GM12892 (cell line): ENCODE measurements at places on chromosomes 3 and 15.

DNA sequence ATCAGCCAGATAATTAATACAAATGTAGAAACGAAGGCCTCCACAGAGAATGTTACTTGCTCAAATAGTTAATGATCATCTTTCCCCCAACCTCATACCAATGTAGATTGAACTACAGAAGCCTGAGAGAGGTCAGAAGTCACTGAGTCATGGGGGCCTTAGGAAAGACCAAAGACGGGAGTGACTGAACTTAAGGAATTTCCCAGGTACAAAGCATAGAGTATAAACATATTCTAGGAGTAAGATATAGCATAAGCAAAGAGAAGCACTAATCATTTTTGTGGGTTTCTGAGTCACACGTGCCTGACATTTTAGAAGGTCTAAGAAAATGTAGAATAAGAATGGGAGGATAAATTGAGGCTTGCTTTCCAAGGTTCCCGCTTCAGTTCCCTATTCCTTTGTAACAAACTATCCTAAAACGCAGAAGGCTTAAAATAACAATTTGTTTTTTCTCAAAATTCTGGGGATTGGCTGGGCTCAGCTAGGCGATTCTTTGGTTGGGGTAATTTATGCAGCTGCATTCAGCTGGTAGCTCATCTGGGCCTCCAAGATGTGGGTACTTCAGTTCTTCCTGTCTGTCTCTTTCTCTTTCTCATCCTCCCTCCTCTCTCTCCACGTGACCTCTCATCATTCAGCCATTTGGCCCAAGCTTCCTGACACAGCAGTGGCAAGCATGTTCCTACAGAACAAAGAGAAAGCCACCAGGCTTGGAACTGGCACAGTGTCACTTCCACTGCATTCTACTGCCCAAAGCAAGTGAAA lies 422.6 kb downstream of the FOXP1 start:
- DNase-seq, result no peak

DNA sequence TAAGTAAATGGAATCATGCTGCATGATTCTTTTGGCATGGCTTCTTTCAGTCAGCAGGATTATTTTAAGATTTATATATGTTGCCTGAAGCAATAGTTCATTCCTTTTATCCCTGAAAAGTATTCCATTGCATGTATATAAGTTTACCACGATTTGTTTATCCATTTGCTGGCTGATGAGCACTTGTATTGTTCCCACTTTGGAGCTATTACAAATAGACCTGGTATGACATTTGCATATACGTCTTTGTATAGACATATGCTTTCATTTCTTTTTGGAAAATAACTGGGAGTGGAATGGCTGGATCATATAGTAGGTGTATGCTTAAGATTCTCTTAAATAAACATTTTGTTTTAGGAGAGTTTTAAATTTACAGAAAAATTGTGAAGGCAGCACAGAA lies 79.3 kb upstream of the CBLB start:
- DNase-seq, result no peak

DNA sequence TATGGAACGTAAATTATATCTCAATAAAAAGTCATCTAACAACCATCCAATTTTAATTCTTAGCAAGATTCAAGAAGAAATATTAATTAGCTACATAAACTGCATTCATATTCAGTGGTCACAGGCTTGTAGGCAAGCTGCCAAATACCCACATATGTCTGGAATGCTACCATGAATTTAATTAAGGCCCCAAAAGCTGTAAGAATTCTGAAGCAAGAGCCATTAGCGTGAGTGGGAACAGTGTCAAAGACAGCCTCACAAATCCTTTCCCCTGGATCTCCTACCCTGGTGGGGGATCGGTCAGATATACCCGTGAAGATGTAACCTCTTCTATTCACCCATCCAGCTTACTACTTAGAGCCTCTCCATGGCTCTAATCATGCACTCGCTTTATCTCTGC lies 40.0 kb downstream of the ATG7 start:
- DNase-seq, result no peak

GRCh38 chr3:41693799-41694198 lies 268.1 kb downstream of the ULK4 start:
- no peak for DNase-seq

DNA sequence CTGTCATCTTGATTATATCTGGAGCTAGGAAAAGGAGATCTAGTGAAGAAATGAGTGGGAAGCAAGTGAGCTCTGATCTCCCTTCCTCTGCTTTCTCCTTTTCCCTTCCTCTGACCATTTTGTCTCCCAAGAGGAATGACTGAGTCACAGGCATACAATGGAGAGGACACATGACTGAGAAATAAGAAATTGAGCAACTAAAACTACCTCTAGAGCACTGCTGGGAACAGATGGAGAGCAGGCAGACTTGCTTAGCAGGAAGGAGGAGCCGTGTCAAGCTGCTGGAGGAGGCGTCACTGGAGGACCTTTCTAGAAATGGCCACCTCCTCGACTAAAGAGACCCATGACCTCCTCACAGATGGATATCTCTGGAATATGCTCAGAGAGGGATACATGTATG lies 66.9 kb upstream of the MYO5C start:
- DNase-seq, result no peak

GRCh38 chr3:94115482-94115881 lies 52.6 kb downstream of the NSUN3 start:
- no peak for DNase-seq

DNA sequence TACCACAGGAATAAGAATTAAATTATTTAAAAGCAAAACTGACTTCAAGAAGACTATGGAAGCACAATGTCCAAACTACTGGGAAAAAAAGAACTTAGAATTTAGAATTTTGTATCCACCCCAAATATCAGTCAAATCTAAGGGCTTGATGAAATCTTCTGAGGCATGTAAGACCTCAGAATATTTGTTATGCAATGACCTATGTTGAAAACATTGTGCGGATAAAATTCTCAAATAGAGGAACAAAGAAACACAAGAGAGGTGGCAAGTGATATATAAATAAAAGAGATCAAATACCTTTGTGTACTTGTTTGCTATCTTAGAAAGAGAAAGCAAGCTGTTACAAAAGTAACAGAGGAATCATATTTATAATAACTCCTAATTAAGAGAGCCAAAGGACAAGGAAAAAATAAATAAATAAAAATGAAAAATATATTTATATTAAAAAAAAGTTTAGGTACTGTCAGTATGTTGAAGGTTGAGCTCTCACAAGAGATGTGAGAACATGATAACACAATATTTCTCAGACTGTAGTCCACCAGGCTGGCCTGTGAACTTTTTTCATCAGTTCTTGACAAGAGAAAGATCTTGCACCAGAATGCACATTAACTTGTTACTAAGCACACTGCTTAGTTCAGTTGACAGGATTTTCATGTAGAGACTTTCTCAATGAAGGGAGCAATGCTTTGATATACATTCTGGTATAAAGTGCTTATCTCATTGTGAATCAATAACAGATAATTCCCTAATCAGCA lies 50.0 kb downstream of the CPA3 start:
- no peak for DNase-seq

DNA sequence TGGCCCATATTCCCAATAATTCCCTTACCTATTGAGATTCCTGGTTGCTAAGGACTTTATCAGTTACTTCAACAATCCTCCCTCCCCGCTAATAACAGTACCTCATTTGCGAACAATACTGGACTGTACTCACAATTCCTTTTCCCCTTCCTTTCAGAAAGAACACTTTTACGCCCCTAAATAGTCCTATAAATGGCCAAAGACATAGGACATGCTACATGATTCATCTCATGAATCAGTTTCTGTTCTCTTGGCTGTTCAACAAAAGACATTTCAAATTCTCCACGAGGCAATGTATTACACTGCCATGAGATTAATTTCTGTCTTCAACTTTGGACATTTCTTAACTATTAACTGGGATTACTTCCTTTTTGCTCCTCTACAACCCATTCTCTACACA lies 264.4 kb downstream of the TIGIT start:
- DNase-seq, result no peak

DNA sequence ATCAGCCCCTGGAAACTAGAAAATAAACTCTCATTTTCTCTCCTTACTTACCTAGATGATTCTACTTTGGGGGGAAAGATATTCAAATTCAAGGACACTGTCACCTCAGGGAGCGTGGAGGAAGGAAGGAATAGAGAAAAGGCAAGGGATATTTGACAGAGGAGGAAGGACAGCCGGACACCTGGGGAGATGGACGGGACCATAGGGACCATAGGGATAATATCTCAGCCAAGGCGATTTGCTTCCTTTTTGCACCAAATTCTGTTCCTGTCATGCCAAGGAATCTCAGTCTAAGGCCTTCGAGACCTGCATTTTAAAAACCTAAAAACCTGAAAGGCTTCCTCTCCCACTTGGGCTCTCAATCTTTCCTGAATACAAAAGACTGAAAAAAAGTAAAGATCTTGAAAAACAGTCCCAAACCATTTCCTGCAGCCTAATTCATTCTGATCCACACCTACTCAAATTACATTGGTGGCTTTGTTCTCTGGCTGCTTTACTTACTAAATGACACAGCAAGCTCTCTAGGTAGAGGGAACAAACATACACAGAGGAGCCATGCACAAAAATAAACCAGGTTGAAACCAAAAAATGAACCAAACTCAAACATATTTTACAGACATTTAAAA lies 73.9 kb upstream of the SLC24A5 start:
- no peak for DNase-seq

- DNase-seq, result no peak
Observed at GRCh38 chr3:160735826-160736225, 20.2 kb upstream of the PPM1L start.

DNA sequence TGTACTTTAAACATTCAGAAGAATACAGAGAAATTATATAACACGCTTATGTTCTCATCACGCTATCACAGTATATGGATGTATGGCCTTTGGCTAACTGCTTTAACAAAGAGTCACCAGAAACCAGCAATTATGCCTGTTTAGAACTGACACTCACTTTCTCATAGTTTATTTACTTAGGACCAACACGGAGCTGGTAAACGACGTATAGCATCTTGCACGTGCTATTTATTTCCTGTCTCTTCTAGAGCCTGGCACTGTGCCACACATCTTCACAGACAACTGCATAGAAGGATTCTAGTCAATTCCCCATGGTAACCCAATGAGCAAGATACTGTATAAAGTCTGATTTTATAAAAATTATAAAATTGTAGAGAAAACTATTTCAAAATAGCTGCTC lies 43.6 kb downstream of the TBC1D2B start:
- no peak for DNase-seq

GRCh38 chr15:56371495-56372147 lies 6.4 kb downstream of the TEX9 start:
- DNase-seq, result no peak

GRCh38 chr3:49352890-49353421 lies 5.2 kb downstream of the GPX1 start:
- DNase-seq, result no peak

GRCh38 chr15:85444122-85444745 lies 63.8 kb downstream of the AKAP13 start:
- DNase-seq, result no peak

DNA sequence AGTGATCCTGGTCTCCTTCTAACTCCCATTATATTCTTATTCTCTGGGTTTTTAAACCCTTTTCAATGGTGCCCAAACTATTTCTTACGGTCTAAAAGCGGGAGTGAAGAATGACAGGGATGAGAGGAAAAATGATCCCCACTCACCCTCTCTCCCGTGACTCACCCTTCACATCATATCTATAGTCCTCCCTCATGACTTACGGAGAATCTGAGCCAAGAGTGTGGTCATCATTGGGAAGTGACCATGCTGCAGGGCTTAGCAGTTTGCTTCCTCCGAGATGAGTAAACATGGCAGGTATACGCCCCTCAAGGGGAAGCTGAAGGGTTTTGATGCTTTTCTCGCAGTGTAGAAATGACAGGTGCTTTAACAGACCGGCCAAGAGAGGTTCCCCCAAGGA lies 274.0 kb downstream of the RYR3 start:
- no peak for DNase-seq

DNA sequence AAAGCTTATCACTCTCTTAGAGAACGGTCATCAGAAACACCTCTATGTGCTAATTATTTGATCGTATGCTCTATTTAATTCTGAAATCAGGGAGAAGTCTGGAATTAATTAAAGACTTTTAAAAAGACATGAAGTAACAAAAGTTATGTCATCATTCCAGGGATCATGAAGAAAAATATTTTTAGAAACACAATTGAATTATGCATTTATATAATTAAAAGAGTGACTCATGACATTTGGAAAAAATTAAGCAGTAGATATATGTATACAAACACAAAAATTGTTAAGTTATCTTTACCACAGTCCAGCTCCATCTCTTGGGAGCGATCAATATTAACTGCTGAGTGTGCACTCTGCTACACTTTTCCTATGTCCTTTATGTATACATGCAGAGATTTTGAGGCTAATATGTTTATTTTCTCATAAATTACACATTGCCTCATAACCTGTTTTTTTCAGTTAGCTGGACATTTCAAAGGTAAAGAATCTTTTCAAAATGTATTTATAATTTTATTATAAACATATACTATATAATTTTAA lies 717.7 kb downstream of the GBE1 start:
- DNase-seq, result no peak

DNA sequence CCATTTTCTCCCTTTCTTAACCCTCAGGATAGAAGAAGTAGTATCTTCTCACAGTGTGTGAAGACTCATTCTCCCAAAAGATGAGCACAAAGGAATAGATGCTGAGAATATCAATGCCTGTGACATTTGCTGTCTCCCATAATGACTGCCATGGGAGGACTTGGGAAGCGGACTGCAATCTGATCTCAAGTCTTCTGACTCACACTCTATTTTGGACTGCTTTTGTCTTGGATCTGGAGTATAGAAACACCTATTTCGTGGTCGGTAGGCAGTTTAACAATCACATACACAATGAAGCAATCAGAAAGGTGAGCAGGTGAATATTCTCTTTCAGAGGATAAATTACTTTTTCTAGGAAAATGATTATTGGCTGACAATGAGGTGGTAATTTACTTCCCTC lies 852.0 kb downstream of the FHIT start:
- no peak for DNase-seq

DNA sequence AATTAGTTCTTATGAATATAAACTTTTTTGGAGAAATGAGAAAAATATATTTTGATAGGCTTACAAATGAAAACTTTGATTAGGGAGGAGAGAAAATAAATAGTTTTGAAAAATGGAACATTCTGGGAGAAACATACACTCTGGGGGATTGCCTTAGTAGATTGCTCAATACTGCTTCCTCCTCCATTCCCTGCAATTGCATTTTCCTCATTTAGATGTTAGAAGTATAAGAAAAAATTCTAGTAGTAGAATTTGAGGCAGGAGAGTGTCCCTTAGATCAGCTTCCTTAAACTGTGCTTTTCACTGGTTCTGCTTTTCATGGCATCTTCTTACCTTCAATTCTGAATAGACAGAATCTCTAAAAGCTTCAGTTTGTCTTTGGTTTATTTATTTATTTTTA lies 46.2 kb upstream of the CTDSPL2 start:
- DNase-seq, result no peak

- DNase-seq, result no peak
Observed at GRCh38 chr15:69941706-69942495, 155.8 kb downstream of the TLE3 start.
